RCC 7860 (cell line): ENCODE measurements at places on chromosomes 1 and 21.

DNA sequence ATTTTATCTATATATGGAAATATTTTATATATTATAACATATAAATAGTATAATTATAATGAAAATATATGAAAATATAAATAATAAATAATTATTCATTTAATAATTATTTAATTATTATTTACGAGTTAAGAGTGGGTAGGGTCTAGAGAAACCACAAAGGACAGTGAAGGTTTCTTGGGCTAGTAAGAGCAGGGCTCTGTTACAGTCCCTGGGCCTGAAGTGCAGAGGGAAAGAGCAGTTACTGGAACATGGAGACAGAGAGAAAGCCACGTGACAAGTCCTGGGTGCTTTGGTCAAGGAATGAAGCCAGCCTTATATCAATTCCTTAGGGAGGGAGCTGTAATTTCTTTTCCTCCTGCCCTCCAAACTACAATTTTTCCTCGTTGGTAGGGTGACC lies 117.2 kb upstream of the OLIG2 start:
- DNase-seq = no peak

DNA sequence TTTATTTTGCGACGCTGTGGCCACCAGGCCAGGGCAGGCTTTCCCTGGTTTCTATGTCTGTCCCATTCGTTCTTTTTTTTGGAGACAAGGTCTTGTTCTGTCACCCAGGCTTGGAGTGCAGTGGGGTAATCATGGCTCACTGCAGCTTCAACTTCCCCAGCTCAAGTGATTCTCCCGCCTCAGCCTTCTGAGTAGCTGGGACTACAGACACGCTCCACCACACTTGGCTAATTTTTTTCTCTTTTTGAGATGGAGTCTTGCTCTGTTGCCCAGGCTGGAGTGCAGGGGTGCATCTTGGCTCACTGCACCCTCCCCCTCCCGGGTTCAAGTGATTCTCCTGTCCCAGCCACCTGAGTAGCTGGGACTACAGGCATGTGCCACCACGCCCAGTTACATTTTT lies 43.4 kb upstream of the WNT4 start:
- no peak for DNase-seq

DNA sequence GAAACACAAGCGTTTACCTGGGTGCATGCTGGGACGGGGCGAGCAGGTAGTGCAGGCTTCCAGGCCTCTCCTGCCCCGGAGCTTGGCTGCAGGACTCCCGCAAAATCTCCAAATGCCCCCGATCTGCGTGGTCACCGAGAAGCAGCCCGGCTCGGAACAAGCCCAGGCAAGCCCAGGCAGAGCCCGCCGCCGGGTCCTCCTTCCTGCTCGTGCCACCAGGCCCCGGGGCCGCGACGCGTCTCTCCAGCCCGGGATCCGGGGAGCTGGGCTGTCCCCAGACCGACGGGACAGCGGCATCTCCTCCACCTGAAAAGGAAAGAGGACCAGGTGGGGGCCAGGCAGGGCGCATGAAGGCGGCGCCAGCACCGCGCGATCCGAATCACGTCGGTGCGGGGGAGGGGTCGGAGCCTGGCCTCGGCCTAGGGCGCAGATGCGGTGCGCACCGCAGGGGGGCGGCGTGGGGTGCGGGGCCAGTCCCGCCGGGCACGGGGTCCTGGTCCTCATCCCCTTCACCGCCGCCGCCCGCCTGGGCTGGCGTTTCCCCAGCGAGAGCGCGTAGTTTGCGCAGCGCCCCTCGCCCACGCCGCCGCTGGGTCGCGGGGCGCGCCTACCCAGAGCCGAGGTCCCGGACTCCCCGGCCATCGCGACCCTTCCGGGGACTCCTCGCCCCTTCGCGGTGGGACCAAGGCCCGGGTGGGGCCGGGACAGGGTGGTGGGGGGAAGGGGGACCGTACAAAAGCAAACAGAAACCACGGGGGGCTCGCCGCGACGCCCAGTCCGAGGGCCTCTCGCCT lies 52.4 kb upstream of the H6PD start:
- DNase-seq = no peak

GRCh38 chr21:45226540-45227326 lies 61.0 kb downstream of the POFUT2 start:
- DNase-seq = no peak

- DNase-seq = no peak
Observed at GRCh38 chr21:20581361-20581760, 416.8 kb upstream of the NCAM2 start.

- no peak for DNase-seq
Observed at GRCh38 chr21:14382486-14382834, 486 bp downstream of the HSPA13 start.

DNA sequence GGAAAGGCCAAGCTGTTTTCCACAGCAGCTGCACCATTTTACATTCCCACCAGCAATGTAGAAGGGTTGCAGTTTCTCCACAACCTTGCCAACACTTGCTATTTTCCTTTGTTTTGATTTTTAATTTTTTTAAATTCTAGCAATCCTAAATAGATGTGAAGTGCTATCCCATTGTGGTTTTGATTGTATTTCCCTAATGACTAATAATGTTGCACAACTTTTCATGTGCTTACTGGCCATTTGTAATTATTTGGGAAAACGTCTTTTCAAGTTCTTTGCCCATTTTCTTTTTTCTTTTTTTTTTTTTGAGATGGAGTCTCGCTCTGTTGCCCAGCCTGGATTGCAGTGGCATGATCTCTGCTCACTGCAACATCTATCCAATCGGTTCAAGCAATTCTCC lies 53.9 kb downstream of the VCAM1 start:
- no peak for DNase-seq

- no peak for DNase-seq
Observed at GRCh38 chr1:178768423-178768822, 43.4 kb downstream of the RALGPS2 start.

GRCh38 chr1:214404154-214404553 lies 123.2 kb downstream of the SMYD2 start:
- DNase-seq = peak; percentile 86

- no peak for DNase-seq
Observed at GRCh38 chr1:16433030-16433429, 4.2 kb downstream of the SPATA21 start.

DNA sequence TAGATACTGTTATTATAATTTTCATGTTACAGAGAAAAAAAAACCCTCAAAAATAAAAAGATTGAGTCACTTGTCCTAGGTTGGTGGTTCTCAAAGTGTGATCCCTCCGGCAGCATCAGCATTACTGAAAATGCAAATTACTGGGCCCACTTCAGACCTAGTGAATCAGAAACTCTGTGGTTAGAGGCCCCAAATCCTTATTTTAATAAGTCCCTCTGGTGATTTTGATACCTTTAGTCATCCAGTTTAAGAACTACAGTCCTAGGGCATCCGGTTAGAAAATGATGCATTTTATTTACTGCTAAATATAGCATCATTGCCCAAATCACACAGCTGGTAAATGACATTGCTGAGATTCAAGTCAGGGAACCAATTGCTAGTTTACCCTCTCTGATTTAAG lies 203.7 kb upstream of the RUNX1 start:
- peak; percentile 32 for DNase-seq

DNA sequence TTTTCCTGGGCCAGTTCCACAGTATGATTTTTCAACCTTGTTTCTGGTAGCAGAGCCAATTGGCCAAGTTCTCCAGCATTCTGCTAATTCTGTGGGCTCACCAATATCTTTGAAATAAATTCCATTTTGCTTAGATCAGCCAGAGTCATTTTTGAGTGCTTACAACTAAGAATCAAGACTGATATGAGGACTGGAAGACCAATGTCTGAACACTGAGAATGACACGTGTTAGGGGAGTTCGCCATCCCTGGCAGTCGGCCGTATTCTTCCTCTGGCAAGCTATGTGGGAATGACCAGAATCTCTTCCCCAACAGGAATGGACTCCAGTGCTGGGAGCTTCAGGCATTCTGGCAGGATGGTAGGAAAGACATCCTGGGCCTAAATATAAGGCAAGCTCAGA lies 4.9 kb upstream of the TENT5C start:
- DNase-seq = no peak

DNA sequence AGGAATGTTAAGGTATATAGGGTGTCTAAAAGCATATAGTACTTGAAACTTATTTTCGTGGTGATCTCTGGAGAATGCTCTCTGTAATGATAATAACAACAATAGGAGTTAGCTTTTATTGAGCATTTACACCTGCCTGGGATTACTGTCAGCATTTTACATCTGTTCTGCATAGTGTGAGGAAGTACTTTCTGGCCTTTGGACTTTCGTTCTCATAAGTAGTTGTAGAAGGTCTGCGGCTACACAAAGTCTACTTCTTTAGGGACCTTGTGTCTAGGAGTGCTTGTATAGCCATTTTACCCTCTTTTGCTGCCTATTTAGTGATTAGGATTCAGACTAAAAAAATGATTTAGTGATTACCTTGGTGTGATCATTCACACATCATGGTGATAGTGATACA lies 103.6 kb upstream of the GPR52 start:
- no peak for DNase-seq

GRCh38 chr1:185774394-185774793 lies 40.2 kb downstream of the HMCN1 start:
- DNase-seq = no peak

DNA sequence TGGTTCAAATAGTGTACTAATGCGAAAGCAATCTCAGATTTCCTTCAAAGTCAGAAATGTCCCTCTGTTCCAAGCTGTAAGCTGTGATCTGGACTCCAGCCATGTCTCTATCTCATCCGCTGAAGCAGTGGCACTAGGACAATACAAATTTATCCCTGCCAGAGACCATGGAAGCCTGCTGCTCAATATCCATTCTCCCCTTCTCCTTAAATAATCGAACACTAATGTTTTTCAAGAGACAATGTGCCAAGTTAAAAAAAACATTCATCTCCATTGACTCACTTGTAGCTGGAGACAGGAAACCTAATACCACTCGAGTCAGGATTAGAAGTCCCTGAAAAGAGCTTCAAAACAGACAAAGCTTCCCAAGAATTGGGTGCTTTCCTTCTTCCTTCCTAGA lies 38.5 kb upstream of the PGBD5 start:
- DNase-seq = no peak

DNA sequence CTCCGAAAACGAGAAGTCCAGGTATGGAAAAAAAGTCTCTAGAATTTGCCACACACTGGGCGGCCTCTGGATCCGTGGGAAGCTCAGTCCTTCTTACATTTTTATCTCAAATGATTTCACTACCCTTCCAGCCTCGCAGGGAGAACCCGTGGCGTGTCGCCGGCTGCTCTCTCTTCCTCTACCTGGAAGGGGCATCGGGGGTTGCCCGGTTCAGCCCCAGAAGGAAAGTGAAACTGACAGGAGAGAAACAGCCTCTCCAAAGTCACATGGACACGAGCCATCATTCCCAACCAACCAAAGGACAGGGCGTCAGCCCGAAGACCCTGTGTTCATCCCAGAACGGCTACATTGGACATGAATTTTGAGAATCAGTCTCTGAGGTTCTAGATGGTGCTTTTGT lies 182.5 kb downstream of the ADSS2 start:
- no peak for DNase-seq

- no peak for DNase-seq
Observed at GRCh38 chr1:197619008-197619640, 156.2 kb downstream of the DENND1B start.

- DNase-seq = no peak
Observed at GRCh38 chr1:106517224-106517623, 539.2 kb upstream of the PRMT6 start.

- DNase-seq = no peak
Observed at GRCh38 chr1:226001963-226002666, 3.0 kb upstream of the SDE2 start.

DNA sequence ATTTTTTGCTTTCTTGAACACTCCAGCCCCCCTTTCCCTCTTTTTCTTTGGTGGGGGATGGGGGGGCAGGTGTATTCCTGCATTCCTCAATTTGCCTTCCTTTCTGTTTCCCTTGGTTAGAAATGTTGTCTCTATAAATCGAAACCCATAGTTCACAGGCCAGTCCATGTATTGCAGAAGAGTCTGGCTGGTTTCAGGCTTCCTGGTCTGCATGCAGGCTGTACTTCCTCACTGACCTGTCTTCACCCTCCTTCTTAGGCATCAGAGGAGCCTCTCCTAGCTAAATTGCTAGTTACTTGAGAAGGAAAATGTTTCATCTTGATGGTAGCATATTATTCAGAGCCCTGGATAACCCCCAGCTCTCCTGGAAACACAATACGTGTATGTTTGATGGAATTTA lies 140.0 kb downstream of the SPATA46 start:
- no peak for DNase-seq

GRCh38 chr1:30058970-30059369 lies 664.4 kb downstream of the MATN1 start:
- DNase-seq = peak; percentile 40

DNA sequence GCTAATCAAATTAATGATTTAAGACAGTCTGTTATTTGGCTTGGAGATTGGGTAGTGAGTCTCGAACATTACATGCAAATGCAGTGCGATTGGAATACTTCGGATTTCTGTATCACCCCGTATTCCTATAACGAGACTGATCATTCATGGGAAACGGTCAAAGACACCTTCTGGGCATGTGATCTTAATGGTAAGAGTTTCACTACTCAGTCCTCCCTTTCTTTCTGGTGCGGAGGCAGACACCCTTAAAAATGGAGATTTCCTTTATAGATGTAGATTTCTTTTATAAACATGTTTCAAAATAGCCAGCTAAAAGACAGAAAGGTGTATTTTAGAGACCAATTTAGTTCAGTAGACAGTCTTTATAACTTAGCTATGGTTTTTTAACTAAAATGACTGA lies 74.4 kb downstream of the HS2ST1 start:
- no peak for DNase-seq

GRCh38 chr21:18468790-18469189 lies 65.2 kb upstream of the TMPRSS15 start:
- DNase-seq = no peak

DNA sequence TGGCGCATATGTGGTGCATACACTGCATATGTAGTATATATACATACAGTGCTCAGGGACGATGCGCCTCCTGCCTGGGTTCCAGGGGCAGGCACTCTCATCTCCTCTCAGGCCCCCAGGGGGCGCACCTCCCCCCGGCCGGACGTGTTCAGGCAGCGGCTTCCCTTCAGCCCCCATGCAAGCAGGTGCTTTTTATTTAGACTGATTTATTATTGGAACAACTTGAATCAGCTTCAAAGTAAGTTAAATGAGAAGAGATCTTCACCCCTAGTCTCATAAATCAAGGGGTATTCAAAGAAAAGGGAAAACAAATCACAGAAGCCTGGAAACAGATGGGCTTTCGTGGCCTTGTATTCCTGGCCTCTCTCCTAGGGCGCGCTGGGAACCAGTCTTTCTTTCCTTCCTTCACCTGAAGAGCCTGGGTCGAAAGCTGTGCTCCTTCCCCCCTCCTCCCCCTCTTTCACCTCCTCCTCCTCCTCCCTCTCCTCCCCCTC lies 64.6 kb downstream of the UBIAD1 start:
- no peak for DNase-seq

DNA sequence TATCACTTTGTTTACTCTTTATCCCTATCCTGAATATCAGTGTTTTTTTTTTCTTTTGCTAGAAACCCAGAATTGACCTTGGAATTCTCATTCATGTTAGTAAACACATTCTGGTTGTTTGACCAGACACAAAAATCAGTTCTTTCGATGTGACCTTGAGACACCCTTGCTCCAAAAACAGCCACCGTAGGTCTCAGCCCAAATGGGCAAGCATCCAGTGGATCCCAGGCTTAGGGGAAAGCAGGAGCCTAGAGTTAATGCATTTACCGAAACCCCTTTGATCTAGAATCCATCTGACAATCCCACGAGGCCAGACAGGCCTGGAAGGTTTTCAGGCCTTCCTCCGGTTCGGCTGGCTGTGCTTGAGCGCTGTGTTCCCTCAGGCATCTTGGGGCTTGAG lies 47.6 kb downstream of the IRF2BP2 start:
- no peak for DNase-seq

- DNase-seq = no peak
Observed at GRCh38 chr1:14955402-14955801, 198.1 kb upstream of the TMEM51 start.

GRCh38 chr1:31932491-31933316 lies 5.5 kb downstream of the PTP4A2 start:
- DNase-seq = peak; percentile 22
